ENCODE measurements at places on chromosomes 5 and 9.
A peak's percentile ranks its signal among the peaks of the same experiment; 100 is the strongest.

- DNase-seq, result no peak
Observed at GRCh38 chr5:131394128-131394527, 130.3 kb downstream of the CDC42SE2 start.

DNA sequence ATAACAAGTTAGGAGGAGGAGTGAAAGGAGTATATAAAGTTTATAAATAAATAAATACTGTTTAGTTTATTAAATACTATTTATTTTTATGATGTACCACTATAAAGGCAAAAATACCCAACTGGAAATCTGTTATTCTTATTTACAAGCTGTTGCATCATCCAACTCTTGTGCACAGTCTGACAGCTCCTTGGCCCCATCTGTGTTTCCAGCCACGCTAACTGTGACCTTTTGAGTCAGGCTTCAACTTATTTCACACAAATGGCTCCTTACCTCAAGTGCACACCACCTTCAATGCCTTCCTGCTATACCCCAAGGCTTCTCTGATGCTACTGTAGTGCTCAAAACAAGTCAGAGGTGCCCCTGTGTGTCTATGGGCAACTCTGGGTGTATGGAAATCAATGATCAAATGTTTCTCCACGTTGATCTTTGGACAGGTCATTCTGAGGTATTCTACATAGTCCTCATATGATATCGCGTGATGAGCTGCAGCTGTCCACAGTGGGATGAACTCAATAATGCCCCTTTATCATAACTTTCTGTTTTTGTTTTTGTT, 303.2 kb upstream of the GRAMD2B start:
- no peak for DNase-seq

DNA sequence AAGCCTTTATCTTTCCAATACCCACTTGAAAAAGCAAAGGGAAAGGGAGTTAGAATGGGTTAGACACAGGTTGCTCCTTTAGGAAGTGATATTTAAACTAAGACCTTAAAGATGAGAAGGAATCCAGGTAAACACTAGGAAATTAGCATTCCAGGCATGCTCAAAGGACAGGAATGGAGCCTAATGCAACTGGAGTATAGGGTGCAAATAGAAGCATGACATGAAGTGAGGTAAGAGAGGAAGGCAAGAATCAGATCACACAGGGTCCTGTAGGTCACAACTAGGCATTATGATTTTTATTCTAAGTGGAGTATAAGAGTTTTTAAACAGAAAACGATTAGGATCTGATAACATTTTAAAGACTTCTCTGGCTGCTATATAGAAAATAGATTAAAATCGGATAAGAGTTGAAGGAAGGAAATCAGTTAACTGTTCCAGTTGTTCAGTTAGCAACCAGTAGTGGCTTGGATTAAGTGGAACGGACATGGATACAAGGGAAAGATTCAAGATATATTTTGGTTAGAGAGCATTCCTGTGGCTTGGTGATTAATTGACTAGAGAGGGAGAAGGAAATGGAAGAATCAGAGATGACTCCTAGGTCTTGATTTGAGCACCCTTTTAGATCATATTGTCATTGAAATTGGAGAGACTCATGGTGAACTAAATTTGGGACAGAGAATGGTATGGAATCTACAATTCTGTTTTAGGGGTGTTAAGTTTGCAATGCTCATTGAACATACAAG, 95.9 kb downstream of the FBXO4 start:
- DNase-seq, result peak; percentile 17

- no peak for DNase-seq
Observed at GRCh38 chr9:36140086-36141084, 3.9 kb downstream of the GLIPR2 start.

DNA sequence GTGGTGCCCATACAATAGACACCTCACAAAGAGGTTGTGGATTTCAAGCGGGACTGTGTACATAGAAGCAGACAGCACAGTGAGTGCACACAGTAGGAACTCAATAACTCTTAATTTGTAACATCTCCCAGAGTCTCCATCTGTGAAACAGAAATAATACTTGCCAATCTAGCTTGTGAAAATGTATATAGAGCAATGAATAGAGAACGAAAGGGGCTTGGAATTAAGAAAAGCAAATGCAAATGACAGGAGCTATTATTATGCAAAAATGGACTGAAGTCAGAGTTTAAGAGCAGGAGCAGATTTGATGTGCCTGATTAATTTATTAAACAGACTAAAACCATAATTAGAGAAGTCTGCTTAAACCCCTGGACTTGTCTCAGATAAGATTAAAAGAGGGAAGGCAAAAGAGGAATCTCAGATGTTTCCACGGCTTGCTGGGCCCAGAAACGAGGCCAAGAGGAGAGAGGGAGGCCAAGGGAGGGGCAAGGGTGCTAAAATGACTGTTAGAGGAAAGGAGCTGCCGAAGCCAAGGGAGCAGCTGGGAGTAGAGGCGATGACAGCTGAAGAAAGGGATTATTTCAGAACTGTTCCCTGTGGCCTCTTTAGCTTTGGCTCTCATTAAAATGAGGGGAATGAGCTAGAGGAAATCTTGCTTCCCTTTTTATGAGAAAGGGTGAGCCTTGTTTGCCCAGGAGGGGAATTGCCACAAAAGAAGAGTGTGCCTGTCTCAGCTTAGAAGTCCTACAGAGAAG, 72.1 kb downstream of the FEM1C start:
- DNase-seq, result no peak

- DNase-seq, result no peak
Observed at GRCh38 chr5:158637039-158637438, 462.7 kb downstream of the EBF1 start.

- DNase-seq, result no peak
Observed at GRCh38 chr5:2523180-2523579, 228.3 kb downstream of the IRX2 start.

GRCh38 chr5:142046191-142046590, 33.4 kb upstream of the GNPDA1 start:
- no peak for DNase-seq

DNA sequence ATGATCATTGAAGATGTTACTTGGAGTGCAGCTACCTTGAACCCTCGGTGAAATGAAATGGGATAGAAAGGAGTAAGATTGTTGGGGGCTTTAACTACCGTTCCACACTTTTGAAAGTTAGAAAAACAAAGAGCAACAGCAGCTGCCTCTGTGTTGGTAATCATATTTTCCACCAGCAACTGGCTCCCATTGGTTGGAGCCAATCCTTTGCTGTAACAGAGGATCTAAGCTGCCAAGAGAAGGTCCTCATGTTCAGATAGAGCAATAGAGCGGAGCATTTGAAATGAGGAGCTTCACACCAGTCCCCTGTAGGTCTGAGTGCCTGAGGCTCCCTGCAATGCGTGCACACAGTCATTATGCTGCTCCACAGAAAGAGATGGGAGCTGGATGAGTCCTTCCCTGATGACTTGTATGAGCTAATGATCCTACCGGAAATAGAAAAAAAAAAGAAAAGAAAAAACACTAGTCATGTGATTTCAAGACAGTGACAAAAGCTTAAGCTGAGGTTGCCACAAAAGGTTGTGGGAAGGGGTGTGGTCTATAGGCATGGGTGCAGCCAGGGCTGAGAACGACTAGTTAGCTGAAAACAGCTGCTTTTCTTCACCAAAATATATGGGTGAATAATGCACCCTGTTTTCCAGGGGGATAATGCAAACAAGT, 300.7 kb downstream of the MLLT3 start:
- peak; percentile 66 for DNase-seq

- peak; percentile 9 for DNase-seq
Observed at GRCh38 chr5:122311961-122312590, at the start of gene SNCAIP. SNCAIP (plus strand) TSS chr5:122312237; CDS start chr5:122391135, 78,898 bp downstream.

DNA sequence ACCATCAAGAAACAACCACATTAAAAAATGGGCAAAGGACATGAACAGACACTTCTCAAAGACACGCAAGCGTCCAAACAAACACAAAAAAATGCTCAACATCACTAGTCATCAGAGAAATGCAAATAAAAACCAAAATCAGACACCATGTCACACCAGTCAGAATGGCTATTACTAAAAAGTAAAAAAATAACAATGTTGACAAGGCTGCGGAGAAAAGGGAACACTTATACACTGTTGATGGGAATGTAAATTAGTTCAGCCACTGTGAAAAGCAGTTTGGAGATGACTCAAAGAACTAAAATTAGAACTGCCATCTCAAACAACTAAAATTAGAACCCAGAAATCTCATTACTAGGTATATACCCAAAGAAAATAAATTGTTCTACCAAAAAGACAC, 80.4 kb downstream of the CAAP1 start:
- no peak for DNase-seq

GRCh38 chr9:4615251-4615650, 46.8 kb upstream of the PLPP6 start:
- no peak for DNase-seq

DNA sequence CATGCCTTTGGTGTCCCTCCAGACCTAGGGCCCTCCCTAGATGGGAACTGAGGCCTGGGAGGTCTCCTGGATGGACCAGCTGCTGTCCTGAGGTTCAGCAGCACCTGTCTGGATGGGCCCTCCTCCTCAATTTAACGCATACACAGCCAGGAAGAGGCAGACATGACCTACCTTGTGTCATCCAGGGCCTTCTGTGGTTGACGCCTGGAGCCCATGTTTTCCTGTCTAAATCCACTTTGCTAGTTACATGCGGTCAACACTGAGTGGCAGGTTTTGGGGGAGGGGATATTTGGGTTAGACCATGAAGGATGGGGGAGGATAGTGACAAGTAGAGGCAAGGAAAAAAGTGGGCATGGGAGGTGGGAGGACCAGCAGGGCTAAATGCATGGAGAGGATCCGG, 3.1 kb upstream of the STC2 start:
- DNase-seq, result no peak

GRCh38 chr5:176912115-176912514, 13.0 kb upstream of the HK3 start:
- DNase-seq, result no peak

- no peak for DNase-seq
Observed at GRCh38 chr5:173691931-173692330, 75.5 kb upstream of the BOD1 start.

GRCh38 chr9:89291741-89292140, 19.3 kb upstream of the CKS2 start:
- DNase-seq, result no peak

DNA sequence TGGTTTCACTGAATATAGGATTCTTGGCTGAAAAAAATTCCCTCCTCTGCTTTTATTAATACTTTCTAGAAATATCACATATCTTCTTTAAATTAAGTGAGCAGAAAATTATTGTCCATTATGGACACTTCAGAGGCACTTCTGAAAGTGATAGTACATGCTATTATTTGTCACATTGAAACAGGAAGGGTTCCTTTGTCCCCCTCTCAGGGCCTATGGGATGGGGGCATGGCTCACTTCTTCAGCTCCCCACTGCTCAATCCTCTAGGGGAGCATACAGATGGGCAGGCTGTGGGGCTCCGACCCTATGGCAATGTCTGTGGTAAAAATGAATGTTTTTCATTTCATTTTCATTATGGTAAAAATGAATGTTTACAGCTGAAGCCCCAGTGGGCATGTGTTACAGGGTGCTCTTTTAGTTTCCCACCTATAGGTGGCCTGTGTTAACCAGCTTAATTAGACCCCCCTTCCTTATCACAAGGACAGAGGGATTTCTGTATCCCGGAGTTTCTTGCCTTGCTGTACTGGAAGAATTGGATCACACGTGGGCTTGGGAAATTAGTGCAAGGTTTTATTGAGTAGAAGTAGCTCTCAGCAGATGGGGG, 1225.2 kb downstream of the PTPRD start:
- no peak for DNase-seq

- no peak for DNase-seq
Observed at GRCh38 chr9:28678097-28678496, 1104.8 kb upstream of the C9orf72 start.

- DNase-seq, result peak; percentile 86
Observed at GRCh38 chr5:150599917-150600511, 40.4 kb upstream of the SYNPO start.

GRCh38 chr9:136328622-136329041, 1.3 kb downstream of the GPSM1 start:
- DNase-seq, result no peak

DNA sequence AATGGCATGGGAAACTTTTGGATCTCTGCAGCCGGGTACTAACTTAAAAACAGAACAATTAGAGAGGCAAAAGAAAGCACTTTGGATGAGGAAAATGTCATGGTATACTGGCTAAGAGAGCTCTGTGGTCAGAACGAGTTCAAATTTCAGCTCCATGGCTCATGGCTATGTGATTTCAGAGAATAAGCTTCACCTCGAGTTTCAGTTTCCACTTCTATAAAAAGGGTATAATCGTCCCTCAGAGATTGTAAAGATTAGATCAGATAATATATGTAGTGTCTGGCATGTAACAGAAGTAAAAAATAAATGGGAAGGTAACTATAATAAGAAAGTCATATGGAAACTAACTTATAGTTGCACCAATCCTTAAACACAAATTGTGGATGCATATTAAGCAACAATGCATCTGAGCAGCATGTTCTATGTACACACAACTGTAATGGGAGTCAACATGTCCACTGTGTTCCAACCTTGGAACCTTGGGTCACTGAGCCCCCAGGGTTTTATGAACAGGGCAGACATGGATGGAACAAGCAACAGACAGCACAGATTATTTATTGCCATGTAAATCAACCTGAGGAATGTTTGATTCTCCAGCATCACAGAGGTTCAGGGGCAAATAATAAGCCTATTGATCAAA, 145.4 kb downstream of the MAPKAP1 start:
- DNase-seq, result no peak

GRCh38 chr5:181114844-181115778, 15.9 kb downstream of the OR2V1 start:
- peak; percentile 69 for DNase-seq

- DNase-seq, result peak; percentile 92
Observed at GRCh38 chr9:92654481-92655301, 15.2 kb downstream of the IPPK start.

GRCh38 chr9:76583256-76583655, 124.3 kb downstream of the GCNT1 start:
- no peak for DNase-seq
